Activated CD8-positive, alpha-beta memory T cell treated with anti-CD3 and anti-CD28 coated beads, Interleukin-2, amount 10 ng/mL, durations not matched to agents 7 days and 5 days (primary cell): ENCODE measurements at places on chromosomes 1 and 21. TPM values are rescaled to one million over a fixed set of nuclear protein-coding genes. Genes with fewer than 3 reads are reported as not detected.

ABCA4 gene
- total RNA-seq = not detected

RBP7 gene
- not detected for total RNA-seq

PCSK9 gene
- total RNA-seq = 0.07 TPM

UTS2 gene
- total RNA-seq = 0.82 TPM

C1orf167 gene
- not detected for total RNA-seq

SEMA4A gene
- total RNA-seq = 14.5 TPM

AIRE gene
- 0.06 TPM for total RNA-seq

NFASC gene
- 0.23 TPM for total RNA-seq

CYP4A11 gene
- not detected for total RNA-seq

CAPZB gene
- total RNA-seq = 411 TPM

PDPN gene
- not detected for total RNA-seq

S1PR1 gene
- total RNA-seq = 56.0 TPM

DDR2 gene
- 0.18 TPM for total RNA-seq

LRRIQ3 gene
- 1.4 TPM for total RNA-seq

HES2 gene
- not detected for total RNA-seq

DNA sequence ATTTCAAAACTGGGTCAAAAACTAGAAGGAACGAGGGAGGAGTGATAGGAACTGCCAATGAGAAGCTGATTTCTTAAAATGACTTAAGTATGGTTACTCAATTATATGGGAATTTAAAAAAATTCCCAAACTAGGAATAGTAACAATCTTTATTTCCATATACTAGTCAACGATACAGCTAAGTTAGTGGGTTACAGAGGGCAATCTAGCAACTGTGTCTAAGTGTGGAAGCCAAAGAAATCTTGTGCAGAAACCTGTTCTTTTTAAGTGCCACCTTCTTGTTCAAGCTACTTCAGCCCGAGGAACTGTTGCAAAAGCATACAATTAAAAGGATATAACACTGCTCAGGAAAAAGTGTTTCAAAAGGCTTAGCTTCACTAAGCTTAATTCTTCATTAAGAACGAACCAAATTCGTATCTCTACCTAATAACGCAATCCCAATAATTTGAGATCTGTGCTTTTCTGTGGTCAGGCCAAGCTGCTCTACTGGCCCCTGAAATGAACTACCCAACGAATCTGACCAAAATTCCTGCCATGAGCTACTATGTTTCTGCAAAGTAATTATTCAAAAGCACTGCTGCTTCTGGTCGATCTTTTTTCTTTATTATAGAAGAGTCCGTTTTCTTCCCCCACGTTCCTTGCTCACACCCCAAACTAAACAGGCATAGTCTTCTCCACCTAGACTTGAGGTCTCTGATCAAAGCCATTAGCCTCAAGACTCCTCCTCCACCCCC, 1.8 kb downstream of the USP24 start:
- no peak for DNase-seq

- DNase-seq = no peak
Observed at GRCh38 chr1:234473118-234473517, 5.9 kb downstream of the TARBP1 start.

GRCh38 chr1:233105225-233105624, 154.8 kb downstream of the NTPCR start:
- DNase-seq = no peak

DNA sequence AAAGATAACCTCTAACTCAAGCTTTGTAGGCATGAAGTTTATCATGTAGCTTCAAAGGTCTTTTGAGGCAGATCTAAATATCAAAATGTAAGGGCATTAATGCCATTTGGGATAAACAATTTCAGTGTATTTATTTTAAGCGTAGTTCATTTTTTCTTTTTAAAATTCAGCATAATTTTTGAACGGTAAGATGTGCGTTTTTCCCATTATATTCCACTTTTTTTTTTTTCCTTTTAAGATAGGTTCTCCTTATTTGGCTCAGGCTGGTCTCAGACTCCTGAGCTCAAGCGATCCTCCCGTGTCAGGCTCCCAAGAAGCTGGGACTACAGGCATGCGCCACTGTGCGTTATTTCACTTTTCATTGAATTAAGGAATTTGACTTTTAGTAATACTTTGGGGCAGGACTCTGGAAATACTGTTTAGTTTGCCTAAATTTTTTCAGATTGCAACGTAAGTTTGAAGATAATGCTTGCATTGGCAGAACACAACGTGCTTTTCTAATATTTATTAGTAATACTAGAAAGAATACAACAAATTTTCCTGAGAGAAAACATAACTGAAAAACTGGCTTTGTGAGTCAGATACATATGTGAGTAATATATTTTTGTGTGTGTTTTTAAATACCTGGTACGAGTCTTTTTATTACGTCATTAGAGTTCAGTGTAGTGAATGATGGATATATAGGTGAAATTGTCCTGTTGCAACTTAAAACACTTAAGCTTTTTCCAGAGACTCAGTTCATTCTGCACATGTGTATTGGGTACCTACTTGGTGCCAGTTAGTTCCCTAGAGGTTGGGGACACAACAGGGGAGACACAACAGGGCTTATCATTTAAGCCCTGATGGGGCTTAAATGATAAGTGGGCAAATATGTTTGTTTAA, 2.2 kb downstream of the RALGPS2 start:
- DNase-seq = no peak

- DNase-seq = peak; percentile 40
Observed at GRCh38 chr1:32893198-32894018, 7.1 kb downstream of the HPCA start.

DNA sequence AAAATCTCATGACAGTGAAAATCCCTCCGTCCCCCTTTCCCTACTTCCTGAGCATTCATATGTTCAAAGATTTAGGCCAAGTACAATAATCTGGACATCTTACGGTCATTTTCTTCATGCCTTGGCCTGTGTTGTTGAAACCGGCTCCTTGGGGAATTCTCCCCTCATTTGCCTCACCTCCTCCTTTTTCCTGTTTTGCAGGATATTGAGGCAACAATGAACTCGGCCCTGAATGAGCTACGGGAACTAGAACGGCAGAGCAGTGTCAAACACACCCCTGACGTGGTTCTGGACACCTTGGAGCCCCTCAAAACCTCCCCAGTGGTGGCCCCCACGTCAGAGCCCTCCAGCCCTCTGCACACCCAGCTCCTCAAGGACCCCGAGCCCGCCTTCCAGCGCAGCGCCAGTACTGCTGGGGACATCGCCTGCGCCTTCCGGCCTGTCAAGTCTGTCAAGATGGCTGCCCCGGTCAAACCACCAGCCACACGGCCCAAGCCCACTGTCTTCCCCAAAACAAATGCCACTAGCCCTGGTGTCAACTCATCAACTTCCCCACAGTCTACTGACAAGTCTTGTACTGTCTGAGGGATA, 9.3 kb upstream of the IKBKE start:
- DNase-seq = no peak

- no peak for DNase-seq
Observed at GRCh38 chr1:150192012-150192411, 42.3 kb downstream of the PLEKHO1 start.

- DNase-seq = no peak
Observed at GRCh38 chr1:106717591-106717990, 338.9 kb upstream of the PRMT6 start.

- DNase-seq = no peak
Observed at GRCh38 chr1:153626477-153626903, 815 bp downstream of the S100A13 start.

GRCh38 chr1:222813866-222814535, 838 bp upstream of the DISP1 start:
- no peak for DNase-seq

DNA sequence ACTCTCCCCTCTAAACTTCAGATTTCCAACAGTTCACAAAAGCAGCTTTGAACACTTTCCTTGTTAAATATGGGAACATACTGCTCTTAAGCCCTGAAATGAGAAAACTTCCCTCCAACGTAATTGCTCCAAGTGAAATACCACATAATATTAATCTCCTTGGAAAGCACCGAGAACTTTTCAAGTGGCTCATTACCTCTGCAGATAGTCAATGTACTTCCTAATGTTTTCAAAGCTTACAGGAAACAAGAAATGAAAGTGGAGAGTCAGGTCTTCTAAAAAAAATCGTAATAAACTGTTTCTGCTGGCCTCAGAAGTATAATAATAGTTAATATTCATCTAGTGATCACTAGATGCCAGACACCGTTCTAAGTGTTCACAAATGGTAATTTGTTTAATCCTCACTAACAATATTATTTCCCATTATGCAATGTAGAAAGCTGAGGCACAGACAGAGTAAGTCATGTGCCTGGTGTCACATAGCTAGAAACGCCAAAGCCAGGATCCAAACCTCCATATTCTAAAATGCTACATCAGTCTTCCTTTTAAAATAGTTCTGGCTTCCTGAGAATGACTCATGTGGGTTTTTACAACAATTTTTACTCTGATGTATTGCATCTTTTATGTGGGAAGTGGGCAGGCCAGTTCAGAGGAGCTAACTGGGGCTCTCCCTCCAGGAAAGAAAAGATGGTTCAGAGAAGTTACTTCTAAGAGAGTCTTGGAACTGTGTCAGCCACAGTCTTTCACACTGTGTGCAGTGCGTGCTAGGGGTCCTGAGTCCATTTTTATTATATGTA, 177.2 kb downstream of the PLPPR4 start:
- no peak for DNase-seq

DNA sequence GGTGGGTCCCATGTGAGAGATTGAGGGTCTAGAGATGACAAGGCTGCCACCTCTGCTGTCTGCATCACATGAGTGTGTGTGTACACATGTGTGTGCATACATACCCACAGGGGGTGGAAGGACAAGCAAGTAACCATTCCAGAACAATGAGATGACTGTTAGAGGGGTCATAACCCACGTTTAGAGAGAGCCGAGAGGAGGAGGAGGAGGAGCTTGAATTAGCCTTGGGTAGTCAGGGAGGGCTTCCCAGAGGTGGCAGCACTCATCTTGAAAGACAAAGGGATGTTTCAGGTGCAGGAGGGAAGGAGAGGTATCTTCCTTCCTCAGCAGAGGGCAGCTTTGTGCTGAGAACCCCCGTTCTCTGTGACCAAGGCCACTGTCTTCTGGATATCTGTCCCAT, 21.3 kb downstream of the TNFRSF1B start:
- no peak for DNase-seq

GRCh38 chr1:160972939-160973338, 18.3 kb upstream of the ITLN2 start:
- no peak for DNase-seq

DNA sequence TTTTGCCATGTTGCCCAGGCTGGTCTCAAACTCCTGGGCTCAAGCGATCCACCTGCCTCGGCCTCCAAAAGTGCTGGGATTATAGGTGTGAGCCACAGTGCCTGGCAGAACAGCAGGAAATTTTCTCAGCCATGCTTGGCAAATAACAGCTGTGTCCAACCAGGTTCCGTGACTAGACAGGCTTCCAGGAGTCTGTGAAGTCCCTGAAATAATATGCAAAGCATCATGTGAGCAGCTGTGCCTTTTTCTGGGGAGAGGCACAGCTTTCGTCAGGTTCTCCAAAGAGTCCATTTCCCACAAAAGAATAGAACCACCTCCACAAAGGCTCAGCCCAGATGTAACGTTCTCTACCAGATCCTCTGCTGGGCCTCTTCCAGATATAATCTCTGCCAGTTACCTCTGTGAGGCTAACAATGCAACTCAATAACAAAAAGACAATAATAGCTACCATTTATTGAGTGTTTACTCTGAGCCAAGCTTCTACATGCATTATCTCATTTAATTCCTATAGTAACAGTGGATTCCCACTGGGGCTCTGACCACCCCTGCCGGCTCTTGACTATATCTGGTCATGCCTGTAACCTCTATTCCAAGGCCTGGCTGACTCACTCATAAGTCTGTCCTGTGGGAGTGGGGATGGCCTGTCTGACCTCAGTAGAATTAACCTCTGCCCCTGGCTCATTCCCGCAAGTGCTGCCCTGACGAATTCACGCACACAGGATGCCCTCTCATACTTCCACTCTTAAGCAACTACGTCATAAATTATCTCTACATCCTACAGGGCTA, 4.0 kb upstream of the NKAIN1 start:
- no peak for DNase-seq

- no peak for DNase-seq
Observed at GRCh38 chr1:101540161-101540560, 303.3 kb downstream of the S1PR1 start.
